A549 treated with ZK216348 at 1 μM for 4 hours (cell line): ENCODE measurements at places on chromosomes 6 and 20. TPM values are rescaled to one million over a fixed set of nuclear protein-coding genes. Genes with fewer than 3 reads are reported as not detected.

The CLPSL2 gene
- 0.51 to 1.0 TPM (median 0.78 TPM) in 3 of 5 replicates, not detected in the others for total RNA-seq

The COX4I2 gene
- total RNA-seq, result not detected in 5 replicates

The PPP1R16B gene
- 0.11 to 0.43 TPM (median 0.18 TPM) in 5 replicates for total RNA-seq

The ADAT2 gene
- 2.0 to 5.8 TPM (median 4.1 TPM) in 5 replicates for total RNA-seq

The BEND3 gene
- total RNA-seq, result 3.2 to 3.7 TPM (median 3.6 TPM) in 5 replicates

The ROS1 gene
- 0.13 to 0.28 TPM (median 0.19 TPM) in 5 replicates for total RNA-seq

The NEDD9 gene
- total RNA-seq, result 34.5 to 53.2 TPM (median 45.2 TPM) in 5 replicates

The HLA-DRB1 gene
- not detected in 5 replicates for total RNA-seq

The OPRM1 gene
- not detected in 5 replicates for total RNA-seq

The SLC13A3 gene
- 0.21 TPM in 1 of 5 replicates, not detected in the others for total RNA-seq

The MOXD1 gene
- total RNA-seq, result 1.5 to 2.1 TPM (median 2.0 TPM) in 5 replicates

The COL12A1 gene
- total RNA-seq, result 5.1 to 7.1 TPM (median 5.4 TPM) in 5 replicates

The ZBP1 gene
- not detected in 5 replicates for total RNA-seq

The PXDC1 gene
- total RNA-seq, result 17.1 to 23.0 TPM (median 19.6 TPM) in 5 replicates
